Stimulated activated CD8-positive, alpha-beta memory T cell treated with anti-CD3 and anti-CD28 coated beads, Interleukin-12 subunit alpha, Interleukin-12 subunit beta, amount 100 ng/mL, for 4 hours (primary cell): ENCODE measurements at places on chromosomes 6 and 20.

- DNase-seq = no peak
Observed at GRCh38 chr20:64247307-64247618, 8.3 kb upstream of the PCMTD2 start.

GRCh38 chr6:156879591-156879990 lies 102.4 kb downstream of the ARID1B start:
- DNase-seq = no peak

DNA sequence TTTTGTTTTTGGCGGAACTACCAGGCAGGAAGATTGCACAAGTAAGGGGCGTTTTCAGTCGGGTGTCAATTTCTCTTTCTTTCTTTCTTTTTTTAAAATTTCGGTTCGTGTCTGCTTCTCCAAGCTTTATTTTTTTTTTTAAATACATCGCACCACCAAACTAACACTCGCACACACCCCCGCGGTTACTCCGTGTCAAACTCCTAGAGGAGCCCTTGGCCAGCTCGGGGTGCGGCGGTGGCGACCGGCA lies 338 bp downstream of the UTRN start:
- no peak for DNase-seq

DNA sequence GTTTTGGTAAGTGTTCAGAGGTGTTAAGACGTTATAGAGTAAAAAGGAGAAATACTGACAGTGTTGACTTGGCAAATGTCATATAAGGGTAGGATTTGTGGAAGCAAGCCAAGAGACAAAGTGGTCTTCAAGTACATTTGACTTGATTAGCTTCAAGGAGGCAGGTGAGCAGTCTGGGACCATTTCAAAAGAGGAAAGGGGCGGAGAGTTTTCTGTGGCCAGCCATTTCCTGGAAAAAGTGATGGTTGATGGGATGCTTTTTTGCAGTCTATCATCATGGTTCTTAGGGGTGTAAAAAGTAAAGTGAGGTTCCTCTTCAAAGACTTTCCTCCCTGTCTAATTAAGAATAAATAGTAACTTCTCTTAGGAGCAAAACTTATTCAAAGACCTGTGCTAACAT lies 28.7 kb downstream of the FKBP1A start:
- no peak for DNase-seq

- no peak for DNase-seq
Observed at GRCh38 chr6:4280707-4281106, 145.3 kb upstream of the ECI2 start.

DNA sequence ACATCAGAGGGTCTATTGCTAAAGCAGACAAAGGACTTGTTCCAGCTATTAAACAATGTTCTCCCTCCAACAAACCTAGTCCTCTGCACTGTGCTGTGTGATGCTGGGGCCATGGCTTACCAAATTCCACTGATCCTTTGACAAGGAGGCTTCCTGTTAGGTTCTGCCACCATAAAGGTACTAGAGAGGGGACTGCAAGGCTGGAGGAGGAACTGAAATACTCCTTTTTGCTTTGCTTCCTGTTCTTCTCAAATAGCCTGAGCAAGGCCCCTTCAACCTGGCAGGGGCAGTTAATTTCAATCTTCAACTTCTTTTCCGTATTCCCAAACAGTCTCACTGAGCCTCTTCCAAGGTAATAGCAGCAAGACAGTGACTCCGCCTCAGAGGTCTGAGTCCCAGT lies 286.4 kb upstream of the IRAK1BP1 start:
- DNase-seq = no peak

- no peak for DNase-seq
Observed at GRCh38 chr20:10857352-10858070, 183.7 kb upstream of the JAG1 start.

DNA sequence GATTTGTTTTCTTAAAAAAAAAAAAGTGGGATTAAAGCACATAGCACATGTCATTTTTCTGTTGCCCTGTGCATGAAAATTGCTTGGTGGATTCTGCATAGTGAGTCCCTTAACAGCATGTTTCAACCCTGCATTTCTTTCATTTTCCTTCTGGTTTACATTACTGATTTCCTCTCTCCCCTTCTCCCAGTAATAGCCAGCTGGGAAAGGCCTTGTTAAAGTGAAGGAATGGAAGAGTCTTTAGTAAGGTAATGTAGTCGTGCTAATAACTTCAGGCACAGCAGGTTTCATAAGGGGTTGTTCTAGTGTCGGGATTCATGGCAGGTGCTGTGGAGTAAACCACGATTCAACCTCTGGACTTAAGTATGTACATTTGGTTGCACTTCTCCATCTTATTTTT lies 202.4 kb downstream of the FARS2 start:
- DNase-seq = no peak
